ENCODE measurements at places on chromosomes 3 and 15.

GRCh38 chr3:115698851-115699591 is 75.7 kb downstream of the GAP43 start:
- DNase-seq = no peak

DNA sequence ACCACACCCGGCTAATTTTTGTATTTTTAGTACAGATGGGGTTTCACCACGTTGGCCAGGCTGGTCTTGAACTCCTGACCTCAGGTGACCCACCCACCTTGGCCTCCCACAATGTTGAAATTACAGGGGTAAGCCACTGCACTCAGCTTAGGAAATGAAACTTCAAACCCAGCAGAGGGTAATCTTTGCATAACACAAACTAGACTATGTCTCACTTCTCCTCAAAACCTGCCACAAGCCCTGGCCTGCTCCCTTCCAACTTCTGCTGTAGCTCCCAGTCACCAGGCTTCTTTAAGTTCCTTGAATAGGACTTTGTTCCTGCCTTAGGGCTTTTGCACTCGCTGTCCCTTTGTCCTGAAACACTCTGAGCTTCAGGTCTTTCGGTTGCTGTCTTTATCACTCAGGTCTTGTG is 39.2 kb upstream of the SEMA4B start:
- no peak for DNase-seq

GRCh38 chr3:193030276-193030675 is 112.6 kb upstream of the MB21D2 start:
- no peak for DNase-seq

DNA sequence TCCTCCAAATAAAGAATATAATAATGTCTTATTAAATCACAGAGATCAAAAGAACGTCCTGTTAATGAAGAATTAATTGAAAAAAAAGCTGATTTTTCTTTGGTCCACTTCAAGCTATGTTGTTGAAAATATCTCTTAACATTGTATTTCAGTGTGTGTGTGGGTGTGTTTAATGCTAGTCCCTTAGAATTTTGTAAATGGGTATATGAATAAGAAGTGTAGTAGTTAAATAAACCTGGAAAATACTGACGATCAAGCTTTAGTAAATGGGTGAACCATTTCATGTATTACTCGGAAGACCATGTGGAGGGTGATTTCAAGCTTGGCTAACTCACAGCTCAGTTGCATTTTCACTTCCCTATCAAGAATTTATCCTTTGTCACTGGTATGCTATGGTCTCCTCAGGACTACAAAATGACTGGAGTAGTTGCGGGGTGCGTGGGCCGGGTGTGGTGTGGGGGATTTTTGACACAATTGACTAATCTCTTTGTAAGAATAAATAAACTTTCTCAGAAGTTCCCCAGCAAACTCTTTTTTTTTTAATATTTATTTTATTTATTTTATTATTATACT is 586.4 kb downstream of the GRM7 start:
- DNase-seq = no peak

DNA sequence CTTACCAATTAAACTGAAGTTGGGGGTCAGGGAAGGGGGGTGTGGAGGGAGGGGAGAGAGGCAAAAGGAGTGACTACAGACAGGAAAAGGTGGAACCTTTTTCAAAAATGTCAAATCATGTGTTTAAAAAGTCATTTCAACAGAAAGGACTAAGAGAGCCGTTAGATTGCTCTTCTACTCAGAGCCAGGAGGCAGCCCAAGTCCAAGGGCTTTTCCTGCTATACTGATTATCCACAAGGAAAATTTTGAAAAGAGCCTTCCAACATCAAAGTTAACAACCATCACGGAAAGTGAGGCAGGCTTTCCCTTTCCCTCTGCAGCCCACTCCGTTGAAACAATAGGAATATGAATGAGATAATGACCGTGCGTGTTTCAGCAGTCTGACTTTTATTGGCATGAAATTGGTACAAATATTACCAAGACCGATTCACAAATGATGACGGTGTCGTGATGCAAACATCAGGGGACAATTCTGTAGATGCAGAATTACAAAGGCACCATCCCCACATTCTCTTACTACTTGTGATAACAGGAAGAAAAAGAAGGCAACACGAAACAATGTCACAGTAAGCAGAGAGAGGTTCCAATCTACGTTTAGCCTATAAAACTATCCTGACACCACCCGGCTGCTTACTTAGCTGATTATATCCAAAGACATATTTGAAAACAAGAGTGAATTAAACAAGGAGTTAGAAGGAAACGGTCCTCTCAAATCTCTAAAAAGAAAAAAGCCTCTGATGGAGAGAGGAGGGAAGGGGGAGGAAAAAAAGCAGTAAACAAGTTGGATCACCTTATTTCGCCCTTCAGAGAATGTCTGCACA is 453.7 kb downstream of the FOXP1 start:
- DNase-seq = no peak

DNA sequence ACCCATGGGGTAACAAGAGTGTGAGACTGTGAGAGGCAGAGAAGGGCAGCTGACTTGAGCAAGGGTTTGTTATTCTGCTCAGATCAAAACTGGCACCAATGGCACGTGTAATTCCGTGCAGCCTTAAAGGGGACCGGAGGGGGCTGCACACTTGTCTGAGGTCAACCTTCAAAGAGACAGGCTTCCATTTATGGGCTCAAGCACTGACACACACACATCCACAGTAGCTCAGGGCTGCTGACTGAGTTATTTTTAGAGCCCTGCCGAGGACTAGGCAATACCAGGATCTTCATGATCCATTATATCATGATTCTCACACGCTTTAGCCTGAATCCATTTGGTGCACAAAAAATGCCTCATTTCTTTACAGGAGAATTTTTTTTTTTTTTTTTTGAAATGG is 20.6 kb upstream of the SPTBN5 start:
- DNase-seq = no peak

GRCh38 chr15:78726870-78727551 is 84.3 kb downstream of the ADAMTS7 start:
- no peak for DNase-seq

- DNase-seq = no peak
Measured at GRCh38 chr3:42300013-42300412, 34.0 kb upstream of the CCK start.

DNA sequence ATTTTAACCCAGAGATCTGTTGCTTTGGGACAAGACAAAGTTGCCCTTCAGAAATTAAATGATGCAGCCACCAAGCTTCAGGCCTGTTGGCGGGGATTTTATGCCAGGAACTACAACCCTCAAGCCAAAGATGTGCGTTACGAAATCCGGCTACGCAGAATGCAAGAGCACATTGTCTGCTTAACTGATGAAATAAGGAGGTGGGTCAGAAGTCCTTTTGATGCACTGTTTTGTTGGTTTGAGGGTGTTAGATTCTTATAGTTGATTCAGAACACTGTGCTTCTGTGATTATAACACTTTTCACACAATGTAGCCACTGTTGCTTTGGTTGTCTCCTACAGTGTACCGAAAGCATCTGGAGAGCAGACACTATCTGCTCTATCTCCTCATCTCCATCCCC is 20.8 kb upstream of the NXPE3 start:
- DNase-seq = no peak
